ENCODE measurements at places on chromosomes 6 and 20.
A peak's percentile ranks its signal among the peaks of the same experiment; 100 is the strongest.

DNA sequence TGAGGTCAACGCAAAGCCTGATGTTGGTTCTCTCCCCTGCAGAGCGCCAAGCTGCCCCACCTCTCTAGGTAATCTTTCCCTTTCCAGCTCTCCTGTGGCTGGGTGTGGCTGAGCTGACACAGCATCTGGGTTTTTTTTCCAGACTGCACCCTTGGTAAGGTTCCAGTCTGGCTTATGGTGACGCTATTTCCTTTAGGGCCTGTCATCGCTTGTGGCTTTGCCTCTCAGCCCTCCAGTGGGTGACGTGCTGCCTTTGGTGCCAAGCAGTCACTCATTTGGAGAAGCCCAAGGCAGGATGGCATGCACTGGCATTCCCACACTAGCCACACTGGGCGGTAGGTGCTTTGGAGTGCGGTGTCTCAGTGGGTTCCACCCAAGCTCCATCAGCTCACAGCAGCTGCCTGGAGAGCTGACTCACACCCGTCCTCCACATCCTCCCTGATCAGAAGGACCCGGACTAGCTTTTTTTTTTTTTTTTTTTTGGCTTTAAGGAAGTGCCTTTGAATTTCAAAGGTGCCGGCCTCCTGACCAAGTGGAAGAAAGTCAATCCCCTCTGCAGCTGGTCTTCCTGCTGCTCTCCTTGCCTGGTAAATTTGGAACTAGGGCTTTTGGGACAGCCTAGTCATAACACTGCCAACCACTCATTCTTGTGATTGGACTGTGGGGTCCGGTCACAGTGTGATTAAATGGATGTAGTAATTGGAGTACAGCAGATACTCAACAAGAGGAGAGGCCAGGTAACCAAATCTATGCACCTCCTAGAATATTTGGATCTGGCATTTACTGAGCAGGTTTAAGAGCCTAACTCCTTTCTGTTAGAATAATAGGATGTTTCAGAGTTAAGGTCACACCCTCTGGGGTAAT, 153.6 kb downstream of the CD83 start:
- peak; percentile 74 for DNase-seq

- DNase-seq = no peak
Measured at GRCh38 chr6:16799279-16800193, 38.3 kb upstream of the ATXN1 start.

GRCh38 chr20:51800060-51800871, 2.1 kb downstream of the SALL4 start:
- peak; percentile 78 for DNase-seq

DNA sequence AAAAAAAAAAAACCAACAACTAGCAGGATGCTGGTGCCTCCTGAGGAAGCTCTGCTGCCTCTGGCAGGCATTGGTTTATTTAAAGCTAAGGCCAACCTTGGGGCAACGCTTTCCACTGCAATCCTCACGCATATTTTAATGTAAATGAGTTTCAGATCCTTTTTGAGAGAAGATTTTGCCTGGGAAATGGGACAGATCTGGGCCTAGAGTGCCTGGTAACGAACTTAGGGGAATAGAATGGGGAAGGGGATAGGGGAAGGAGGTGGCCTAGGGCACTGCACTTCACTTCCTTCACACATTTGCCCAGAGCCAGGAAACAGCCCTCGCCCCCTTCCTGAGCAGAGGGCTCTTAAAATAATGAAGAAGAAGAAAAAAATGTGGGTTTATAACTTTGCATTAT, 132.7 kb upstream of the TMEM170B start:
- no peak for DNase-seq

- DNase-seq = no peak
Measured at GRCh38 chr6:145276756-145277155, 458.6 kb downstream of the EPM2A start.

DNA sequence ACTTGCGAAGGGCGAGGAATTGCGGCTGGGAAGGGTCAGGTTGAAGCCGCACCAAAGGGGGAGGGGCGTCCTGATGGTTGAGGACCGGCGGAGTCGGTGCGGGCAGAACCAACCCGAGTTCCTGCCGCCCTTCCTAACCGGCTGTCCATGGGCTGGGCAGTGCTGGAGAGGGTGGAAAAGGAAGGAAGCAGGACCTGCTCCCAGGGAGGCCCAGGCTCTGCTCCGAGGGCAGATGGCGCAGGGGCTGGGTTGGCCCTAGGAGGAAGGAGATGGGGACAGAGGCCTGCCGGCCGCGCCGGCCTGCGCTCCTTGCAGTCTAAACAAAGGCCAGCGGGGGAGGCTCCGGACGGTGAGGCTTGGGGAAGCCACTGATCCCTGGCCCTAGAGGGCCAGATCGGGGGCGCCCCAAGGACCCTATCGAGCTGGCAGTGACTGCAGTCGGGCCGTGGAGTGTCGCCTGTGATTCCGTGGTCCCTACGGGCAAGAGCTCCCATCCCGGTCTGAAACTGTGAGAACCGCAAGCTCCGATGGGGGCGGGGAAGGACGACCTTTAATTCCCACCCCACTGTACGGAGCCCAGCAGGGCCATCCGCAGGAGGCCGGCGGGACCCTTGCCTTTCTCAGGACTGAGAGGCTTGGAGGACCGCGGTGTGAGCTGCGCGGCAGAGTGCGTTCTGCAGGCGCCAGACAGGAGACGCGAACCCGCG, 39.4 kb downstream of the YTHDF1 start:
- no peak for DNase-seq

GRCh38 chr6:6455272-6455671, 133.2 kb upstream of the LY86 start:
- no peak for DNase-seq

GRCh38 chr20:20212675-20213096, 155.2 kb upstream of the INSM1 start:
- DNase-seq = no peak

DNA sequence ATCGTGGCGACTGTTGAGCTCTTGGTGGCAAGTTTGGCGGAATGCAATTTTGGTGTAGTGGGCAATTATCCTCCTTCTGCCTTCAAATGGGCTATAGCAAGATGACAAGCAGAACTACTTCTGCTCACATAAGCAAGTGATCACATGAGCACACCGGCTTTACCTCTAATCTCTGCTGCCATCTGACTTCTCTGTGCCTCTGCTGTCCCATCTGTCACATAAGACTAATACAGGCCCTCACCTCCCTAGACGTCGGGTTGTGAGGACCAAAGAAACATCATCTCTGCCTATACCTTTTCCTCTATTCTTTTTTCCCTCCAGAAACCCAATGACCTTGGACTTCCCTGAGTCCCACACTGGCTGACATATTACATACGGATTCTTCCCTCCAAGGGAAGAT, 13.3 kb upstream of the WTAP start:
- no peak for DNase-seq

- peak; percentile 74 for DNase-seq
Measured at GRCh38 chr6:26195924-26196845, 109.0 kb downstream of the HFE start.

GRCh38 chr20:23142162-23143050, 56.3 kb upstream of the CD93 start:
- peak; percentile 20 for DNase-seq

- no peak for DNase-seq
Measured at GRCh38 chr6:31559606-31559957, 12.2 kb downstream of the NFKBIL1 start.

GRCh38 chr6:3403238-3404173, 53.3 kb downstream of the SLC22A23 start:
- no peak for DNase-seq
